GM12878 (cell line): ENCODE measurements at places on chromosomes 4 and X.

GRCh38 chrX:44435047-44435446 is 91.6 kb upstream of the EFHC2 start:
- DNase-seq = no peak

- DNase-seq = no peak
Measured at GRCh38 chr4:129453524-129454200, 357.7 kb downstream of the C4orf33 start.

DNA sequence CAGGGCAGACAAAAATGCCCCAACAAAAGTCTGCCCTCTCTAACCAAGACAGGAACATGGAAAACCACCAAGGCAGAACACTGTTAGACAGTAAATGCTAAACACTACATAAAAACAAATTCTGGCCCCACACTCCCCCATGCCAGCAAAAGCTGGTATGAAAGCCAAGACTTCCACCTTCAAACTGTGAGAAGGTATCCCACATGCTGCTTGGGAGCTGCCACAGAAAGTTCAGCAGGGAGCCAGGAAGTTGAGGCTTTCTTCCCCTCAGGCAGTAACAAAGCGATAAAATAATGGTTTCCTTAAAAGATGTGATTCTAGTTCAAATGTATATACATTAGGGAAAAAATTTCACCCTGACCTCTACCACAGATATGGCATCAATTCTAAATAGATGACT is 770.4 kb upstream of the NDST4 start:
- DNase-seq = no peak

DNA sequence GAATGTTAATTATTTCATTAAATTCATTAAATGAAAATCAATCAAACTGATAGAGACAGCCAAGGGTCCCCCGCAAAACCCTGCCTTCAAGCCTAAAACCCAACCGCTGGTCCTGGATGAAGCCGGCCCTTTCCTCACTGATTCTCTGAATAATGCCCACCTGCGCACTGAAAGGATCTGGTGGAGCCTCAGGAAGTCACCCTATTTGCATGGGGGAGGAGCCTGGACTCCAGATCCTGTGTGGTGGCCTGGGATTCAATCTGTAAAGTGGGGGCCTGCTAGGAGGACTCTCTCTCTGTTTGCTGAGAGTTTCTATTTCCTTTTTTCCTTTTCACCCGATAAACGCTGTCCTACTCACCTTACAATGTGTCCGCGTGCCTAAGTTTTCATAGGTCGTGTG is 97.9 kb upstream of the ADAMTS3 start:
- DNase-seq = no peak

DNA sequence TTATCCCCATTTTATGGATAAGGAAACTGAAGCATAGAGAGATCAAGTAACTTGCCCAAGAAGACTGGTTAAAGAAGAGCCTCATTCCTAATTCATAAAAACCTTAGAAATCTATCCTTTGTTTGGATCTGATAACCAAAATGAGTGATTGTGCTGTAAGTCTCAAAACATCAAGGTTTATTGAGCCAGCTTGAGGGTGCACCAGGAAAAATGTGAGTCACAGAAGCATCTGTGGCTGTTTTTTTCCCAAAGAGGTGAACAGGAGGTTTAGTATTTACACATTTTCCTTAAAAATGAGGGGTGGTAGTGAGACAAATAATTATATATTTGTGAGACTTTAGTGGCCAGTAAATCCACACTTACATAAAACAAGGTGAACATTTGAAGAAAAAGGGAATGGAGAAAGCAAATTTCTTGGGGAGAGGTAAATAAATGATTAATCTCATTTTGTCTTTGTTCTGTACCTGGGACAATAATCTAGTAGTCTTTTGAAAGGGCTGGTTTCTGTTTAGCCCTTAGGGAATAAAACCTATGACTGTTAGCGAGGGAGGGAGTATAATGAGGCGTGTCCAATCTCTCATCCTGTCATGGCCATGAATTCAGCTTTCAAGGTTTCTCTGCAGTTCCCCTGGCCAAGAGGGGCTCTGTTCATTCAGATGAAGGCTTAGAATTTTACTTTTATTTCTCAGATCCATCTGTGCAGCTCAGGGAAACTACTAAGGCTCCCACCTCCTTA is 12.2 kb upstream of the FMR1 start:
- no peak for DNase-seq

GRCh38 chr4:110705440-110705782 is 82.5 kb upstream of the PITX2 start:
- no peak for DNase-seq

GRCh38 chr4:64385220-64385619 is 24.0 kb downstream of the TECRL start:
- no peak for DNase-seq

GRCh38 chr4:32962100-32962499 is 2241.9 kb downstream of the PCDH7 start:
- no peak for DNase-seq

DNA sequence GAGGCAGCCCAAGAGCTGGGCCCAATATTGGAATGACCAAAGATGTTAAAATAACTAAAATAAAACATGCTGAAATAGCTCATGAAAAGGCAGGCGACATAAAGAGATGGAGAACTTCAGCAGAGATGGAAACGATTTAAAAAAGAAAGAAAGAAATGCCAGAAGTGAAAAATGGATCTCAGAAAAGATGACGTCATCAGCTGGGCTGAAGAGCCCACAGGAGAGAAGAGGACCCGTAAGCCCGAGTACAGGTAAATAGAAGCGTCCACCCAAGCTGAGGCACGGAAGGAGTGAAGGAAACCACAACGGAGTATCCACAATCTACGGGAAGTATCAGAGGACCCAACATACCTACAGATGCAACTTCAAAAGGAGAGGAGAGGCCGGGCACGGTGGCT is 112.8 kb downstream of the AFAP1 start:
- DNase-seq = no peak

DNA sequence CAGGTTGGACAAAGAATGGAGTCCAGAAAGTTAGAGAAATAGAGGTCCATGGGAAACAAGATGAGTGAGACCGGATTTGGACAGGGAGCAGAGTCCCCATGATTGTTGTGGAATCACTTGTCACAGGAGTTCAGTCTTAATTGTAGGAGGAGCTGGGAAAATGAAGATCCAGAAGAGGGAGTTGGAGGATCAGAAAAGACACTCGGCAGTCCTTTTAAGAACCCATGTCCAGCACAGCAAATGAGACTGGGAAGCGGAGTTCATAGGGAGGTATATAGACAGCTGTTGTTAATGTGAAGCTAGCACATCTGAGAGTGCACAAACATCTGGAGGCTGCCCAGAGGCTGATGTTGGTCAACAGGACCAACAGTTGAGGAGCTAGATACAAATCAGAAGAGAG is 111.4 kb upstream of the RXFP1 start:
- no peak for DNase-seq

DNA sequence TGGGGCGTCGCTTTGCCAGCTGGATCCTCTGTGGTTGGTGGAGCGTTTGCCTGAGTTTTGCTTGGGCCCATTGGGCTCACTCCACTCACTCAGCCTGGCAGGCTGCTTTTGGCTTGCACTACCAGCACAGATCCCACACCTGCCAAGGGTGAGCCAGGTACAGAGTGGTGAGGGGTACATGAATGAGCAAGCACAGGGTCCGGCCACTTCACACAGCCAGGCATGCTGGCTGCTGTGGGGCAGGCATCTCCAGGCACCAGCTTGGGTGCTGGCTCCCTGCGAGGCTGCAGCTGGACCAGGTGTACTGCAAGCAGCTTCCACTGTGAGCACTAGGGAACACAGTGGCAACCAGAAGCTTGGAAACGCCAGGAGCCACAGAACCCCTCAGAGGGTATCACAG is 60.1 kb upstream of the NPNT start:
- no peak for DNase-seq
